Uterus (tissue), 4 donors: ENCODE measurements at places on chromosomes 2 and 18. TPM values are rescaled to one million over a fixed set of nuclear protein-coding genes. Genes with fewer than 3 reads are reported as not detected.
A peak's percentile ranks its signal among the peaks of the same experiment; 100 is the strongest.

DNA sequence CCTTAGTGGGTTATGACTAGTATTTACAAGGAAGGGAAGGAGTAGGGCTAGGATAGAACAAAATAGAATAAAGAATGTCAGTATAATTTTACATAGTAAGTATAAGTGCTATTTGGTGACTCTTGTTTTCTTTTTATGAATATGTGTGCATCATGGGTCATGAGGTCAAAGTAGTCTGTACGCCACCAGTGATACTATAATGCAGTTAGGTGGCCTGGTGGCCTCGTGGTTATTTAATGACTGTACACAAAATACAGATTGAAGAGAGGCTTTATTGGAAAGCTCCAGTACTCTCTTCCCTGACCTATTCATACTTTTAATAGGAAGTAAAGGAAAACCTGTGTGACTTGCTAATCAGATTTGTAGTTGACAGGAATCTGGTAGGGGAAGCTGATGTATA lies 27.3 kb downstream of the CAB39 start:
- DNase-seq: no peak

DNA sequence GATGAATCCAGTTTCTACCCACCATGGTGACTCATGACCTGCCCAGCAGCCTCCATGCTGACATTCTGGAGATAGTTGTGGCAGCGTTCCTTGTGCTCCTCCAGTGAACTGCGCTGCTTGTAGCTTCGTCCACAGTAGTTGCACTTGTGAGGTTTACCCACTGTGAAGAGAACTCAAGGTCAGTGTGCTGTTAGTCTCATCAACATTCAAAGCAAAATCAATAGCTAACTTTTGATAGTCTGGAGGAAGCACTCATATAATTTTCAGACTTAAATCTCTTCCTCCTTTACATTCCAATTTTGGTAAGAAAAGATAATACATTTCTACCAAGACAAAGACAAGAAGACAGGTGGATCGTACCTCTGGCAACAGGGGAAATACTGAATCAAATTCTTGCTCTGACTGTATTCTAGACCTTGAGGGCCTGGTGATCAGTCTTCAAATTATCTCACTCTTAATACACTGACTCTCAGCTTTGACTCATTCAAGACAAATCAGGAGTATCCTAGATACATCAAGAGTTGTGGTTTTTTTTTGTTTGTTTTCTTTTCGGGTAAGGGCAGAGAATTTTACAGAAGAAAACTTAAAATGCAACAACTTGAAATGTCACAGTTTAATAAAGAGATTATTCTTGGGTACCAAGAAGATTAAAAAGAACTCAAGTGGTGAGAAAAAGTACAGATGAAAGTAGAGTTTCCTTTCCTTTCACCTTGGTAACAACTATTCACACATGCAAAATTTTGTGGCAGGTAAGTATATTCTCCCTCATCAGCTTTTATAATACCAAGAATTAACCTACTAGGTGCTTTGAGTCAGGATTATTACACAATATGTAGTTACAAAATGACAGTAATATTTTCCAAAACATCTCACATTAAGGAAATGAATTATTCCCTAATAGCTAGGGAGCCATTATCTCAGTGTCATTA lies 129.2 kb downstream of the IKZF2 start:
- no peak for DNase-seq

The MAT2A gene
- total RNA-seq: 107 TPM

DNA sequence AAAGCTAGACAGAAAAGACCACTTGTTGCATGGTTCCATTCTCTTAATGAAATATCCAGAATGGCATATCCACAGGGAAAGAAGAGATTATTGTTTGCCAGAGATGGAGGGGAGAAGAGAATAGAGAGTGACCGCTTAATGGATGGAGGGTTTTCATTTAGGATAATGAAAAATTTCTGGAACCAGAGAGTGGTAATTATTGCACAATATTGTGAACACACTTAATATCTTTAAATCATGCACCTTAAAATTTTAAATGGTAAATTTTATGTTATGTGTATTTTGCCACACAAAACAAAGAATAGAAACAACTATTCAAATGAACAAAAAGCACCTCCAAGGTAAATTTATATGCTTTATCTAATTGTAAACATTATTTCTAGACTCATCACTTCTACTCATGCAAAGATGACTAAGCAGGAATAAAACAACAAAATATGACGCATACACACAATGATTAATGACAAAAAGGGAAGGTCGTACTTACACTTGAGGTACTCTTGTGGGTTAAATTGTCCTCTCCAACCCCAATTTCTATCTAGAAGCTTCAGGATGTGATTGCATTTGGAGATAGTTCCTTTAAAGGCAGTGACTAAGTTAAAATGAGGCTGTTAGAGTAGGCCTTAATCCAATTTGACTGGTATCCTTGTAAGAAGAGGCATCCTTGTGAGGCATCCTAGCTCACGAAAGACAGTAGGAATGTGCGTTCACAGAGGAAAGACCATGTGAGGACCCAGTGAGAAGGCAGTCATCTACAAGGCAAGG lies 18.7 kb upstream of the DHRS9 start:
- no peak for DNase-seq

GRCh38 chr18:79629249-79629558 lies 50.4 kb upstream of the CTDP1 start:
- peak; percentile 8 for DNase-seq

GRCh38 chr18:8943900-8944870 lies 158.3 kb upstream of the NDUFV2 start:
- no peak for DNase-seq

DNA sequence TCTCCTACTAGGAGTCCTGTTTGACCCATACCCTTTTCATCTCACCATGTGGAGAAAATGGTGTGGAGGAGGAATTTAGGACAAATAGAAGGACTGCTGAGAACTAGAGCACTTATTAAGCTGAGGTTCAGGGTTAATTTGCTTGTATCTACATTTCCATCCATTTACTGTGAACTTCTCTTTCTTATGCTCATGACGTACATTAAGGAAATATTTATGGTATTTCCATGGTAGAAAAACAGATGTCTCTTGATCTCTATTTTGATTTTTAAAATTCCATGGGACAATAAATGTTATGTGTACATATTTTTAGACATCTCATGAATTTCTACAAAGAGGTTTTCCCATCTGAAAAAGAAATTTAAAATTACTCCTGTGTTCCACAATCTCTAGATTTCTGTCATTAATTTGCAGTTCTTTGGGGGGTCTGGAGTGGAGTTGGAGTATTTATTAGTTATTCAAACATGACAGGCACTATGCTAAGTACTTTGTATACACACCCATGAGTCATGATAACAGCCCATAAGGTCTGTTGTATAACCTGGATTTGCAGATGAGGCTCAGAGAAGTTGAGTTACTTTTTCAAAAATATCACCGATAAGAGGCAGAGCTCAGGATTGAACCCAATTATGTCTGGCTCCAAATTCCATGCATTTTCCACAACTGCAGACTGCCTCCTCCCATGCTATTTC lies 112.6 kb downstream of the COPS8 start:
- no peak for DNase-seq

The DSG4 gene
- total RNA-seq: not detected

GRCh38 chr2:40448476-40449079 lies 3.3 kb downstream of the SLC8A1 start:
- no peak for DNase-seq

The MROH2A gene
- not detected for total RNA-seq

The ADAM23 gene
- total RNA-seq: 3.6 TPM

DNA sequence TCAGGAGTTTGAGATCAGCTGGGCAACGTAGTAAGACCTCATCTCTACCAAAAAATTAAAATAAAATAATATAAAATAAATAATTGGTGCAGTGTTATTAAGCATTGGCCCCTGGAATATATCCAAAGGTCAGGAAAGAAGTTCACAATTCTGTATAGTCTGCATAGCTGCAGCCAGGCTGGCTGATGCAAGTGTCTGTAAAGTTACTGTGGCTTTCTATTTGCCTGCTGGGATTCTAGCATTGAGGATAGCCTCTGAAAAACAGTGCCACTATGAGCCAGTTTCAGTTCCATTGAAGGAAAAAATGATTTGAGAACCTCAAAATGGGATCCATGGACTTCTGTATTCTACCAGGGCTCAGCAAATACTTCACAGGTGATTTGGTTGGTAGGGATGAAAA lies 208.6 kb downstream of the PARD3B start:
- no peak for DNase-seq

The GGCX gene
- 14.1 TPM for total RNA-seq

GRCh38 chr18:40235836-40236235 lies 1719.2 kb upstream of the PIK3C3 start:
- DNase-seq: no peak

DNA sequence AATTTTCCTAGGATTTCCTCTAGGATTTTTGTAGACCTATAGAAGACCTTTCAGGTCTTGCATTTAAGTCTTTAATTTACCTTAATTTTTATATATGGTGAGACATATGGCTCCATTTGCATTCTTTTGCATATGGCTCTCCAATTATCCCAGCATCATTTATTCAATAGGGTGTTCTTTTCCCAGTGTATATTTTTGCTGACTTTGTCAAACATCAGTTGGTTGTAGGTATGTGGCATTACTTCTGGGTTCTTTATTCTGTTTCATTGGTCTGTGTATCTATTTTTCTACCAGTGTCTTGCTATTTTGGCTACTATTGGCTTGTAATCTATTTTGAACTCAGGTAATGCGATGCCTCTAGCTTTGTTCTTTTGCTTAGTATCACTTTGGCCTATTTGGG lies 239.8 kb upstream of the CNTNAP5 start:
- no peak for DNase-seq

The RNF144A gene
- 22.5 TPM for total RNA-seq

The RGPD3 gene
- total RNA-seq: under 0.01 TPM

GRCh38 chr18:34131006-34131405 lies 93.7 kb downstream of the NOL4 start:
- DNase-seq: no peak

The KCNG2 gene
- total RNA-seq: not detected

DNA sequence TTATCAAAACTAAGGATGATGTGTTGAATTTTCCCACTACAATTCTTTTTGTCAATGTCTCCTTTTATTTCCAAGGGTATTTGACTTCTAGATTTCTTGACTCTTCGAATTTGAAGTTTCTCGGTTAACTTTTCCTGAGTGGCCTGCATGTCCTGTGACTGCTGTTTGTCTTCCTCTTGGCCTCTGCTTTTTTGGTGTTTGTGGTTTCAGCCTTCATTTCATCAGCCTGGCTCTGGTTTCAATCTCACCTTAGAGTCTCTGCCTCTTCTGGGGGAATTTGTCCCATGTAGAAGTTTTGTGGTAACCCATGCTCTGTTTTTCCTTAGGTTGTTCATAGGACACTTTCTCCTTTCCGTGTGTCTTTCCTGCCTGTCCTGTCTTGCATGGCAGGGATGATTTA lies 28.3 kb upstream of the SNED1 start:
- DNase-seq: no peak

DNA sequence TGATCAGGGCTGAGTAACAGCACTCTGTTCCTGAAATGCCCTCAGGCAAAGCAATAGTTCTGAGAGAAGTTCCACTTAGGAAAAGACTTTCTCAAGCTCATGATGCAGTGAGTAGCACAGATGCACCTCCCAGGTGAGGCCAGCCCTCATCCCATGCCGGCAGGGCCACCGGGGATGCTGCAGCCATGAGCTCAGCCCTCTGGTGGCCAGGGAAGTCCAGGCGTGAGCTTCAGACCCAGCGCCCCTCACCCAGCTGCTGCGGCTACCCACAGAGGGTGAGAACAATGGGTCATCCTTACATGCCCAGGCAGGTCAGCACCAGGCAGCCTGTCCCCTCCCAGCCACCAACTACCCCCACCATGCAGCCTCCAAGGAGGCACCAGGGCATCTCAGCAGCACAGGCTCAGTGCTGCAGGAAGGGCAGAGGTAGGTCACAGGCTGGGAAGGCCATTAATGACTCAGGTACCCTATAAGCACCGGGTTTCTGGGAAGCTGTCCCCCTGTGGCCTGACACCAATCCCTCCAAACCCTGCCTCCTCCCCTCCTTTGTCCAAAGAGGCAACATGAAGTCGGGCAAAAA lies 50.6 kb downstream of the TTC32 start:
- DNase-seq: no peak

GRCh38 chr2:239721991-239722759 lies 303.0 kb downstream of the NDUFA10 start:
- DNase-seq: no peak

- DNase-seq: no peak
Measured at GRCh38 chr2:176039375-176039774, 37.3 kb upstream of the LNPK start.

GRCh38 chr2:117674172-117674571 lies 140.3 kb upstream of the DDX18 start:
- no peak for DNase-seq

The GALNT3 gene
- 0.29 TPM for total RNA-seq

GRCh38 chr2:240949791-240950705 lies 43.9 kb downstream of the CROCC2 start:
- DNase-seq: no peak

The TUBA4B gene
- not detected for total RNA-seq

The IL1A gene
- not detected for total RNA-seq

DNA sequence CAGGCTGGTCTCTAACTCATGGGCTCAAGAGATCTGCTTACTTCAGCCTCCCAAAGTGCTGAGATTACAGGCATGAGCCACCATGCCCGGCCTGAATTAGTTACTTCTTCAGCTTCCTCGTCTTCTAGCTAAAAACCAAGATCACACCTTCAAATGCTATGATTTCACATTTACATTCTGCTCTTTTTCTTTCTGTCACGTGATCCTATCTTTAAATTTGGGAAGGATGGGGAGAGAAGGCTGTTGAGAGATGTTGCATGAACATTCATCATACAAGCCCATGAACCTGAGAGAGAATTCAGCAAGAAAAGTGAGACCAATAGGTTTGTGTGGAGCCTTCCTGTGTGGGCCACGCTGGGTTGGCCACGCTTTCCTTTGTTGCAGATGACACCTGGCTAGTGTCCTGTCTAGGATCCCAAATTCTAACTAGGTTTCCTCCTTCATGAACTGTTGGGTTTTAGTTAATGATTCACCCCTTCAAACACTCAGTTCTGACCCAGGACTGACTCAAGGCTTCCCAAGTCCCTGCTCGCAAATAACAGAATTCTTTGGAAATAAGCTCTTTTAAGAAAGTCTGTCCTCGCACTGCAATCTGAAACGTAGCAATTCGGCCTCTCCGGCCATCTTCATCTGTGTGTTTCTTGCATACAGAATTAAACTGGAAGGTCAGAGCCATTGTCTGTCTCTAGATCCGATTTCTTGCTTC lies 57.3 kb upstream of the CREB1 start:
- DNase-seq: no peak

- no peak for DNase-seq
Measured at GRCh38 chr18:59725142-59725541, 27.9 kb upstream of the CCBE1 start.

DNA sequence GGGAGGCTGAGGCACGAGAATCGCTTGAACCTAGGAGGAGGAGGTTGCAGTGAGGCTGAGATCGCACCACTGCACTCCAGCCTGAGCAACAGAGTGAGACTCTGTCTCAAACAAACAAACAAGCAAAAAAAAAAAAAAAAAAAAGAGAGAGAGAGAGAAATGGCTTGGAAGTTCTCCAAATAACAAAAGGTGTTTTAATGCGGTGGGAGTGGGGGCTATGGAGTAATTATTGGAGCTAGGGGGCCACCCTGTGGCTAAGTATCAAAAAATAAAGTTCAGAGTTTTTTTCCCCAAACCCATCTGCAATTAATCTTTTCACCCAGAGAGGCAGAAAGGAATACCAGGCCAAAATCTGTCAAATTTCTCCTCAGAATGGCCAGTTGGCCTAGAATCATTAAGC lies 23.0 kb upstream of the CEP68 start:
- DNase-seq: no peak

The ZNF521 gene
- total RNA-seq: 95.5 TPM

GRCh38 chr2:224801360-224801759 lies 85.2 kb upstream of the CCDC195 start:
- no peak for DNase-seq

GRCh38 chr2:69779258-69780001 lies 37.5 kb downstream of the ANXA4 start:
- DNase-seq: no peak
